ENCODE measurements at places on chromosomes 6 and 20.

- no peak for DNase-seq
Measured at GRCh38 chr6:54107470-54108090, 3.7 kb upstream of the MLIP start.

DNA sequence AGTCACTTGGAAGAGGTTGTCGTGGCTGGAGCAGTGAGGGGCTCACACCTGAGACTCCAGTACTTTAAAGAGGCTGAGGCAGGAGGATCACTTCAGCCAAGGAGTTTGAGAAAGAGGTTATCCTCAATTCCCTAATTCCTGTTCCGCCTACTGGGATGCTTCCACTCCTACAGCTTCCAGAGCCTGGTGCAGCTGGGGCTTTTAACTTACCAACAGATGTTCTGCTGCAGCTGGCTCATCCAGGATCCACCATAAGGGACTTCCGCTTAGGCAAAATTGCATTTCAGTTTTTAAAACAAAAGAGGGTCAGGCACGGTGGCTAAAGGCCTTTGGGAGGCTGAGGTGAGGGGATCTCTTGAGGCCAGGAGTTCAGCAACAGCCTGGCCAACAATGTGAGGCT, 59.1 kb upstream of the CDYL start:
- DNase-seq = no peak

GRCh38 chr6:159203304-159204005, 34.3 kb downstream of the FNDC1 start:
- DNase-seq = peak; percentile 89

DNA sequence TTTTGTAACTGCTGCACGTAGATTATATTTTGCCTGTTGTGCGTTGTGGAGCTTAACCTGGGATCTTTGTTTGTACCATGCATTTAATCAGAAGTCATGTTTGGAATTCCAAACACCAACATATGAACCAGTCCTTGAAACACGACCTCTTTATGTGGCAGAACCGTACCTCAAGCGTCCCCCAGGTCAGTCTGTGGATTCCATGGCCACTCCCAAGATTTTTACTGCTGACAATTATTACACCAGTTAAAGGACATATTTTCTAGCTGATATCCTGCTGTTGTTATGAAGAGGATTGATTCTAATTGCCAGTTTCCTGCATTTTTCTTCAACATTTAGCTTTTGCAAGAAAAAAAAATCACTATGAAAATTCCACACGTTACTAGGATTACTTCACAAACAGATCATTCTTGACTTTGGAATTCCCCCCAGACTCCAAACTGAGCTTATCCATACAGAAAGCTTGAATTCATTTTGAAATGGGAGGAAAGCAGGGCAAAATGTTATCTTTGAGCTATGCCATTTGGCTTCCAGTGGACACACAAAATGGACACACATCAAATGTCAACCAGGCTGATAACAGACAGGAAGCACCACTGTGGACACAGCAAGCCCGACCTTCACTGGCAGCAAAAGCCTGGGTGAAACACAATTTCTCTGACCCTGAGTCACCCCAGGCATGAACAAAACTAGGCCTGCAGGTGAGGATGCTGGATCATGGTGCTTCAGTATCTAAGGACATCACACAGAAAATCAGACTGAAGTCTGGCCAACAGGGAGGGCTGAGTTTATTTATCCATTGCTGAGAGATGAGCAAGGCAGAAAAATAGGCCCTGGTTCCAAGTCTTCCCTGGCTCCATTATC, 542.9 kb upstream of the JAG1 start:
- peak; percentile 82 for DNase-seq

- no peak for DNase-seq
Measured at GRCh38 chr20:49171909-49172308, 16.2 kb downstream of the STAU1 start.

GRCh38 chr6:75081921-75082320, 123.9 kb downstream of the COL12A1 start:
- DNase-seq = peak; percentile 50

GRCh38 chr6:157831424-157832249, 8.6 kb downstream of the SNX9 start:
- no peak for DNase-seq

DNA sequence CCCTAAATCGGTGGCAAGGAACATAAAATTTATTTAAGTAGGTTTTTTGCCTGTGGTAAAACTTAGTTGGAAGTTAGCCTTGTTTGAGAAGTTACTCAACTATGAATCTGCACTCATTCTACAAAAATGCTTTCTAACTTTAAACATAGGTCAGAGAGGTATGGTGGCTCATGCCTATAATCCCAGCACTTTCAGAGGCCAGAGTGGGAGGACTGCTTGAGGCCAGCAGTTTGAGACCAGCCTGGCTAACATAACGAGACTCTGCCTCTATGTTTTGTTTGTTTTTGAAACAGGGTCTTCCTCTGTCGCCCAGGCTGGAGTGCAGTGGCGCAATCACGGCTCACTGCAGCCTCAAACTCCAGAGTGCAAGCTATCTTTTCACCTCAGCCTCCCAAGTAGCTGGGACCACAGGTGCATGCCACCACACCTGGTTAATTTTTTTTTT, 16.2 kb downstream of the USP49 start:
- DNase-seq = peak; percentile 83

All from IMR-90 (cell line).